Kasumi-1 (cell line): ENCODE measurements at places on chromosomes 2 and 18.

GRCh38 chr18:32899819-32900218 is 127.0 kb upstream of the KLHL14 start:
- no peak for DNase-seq

DNA sequence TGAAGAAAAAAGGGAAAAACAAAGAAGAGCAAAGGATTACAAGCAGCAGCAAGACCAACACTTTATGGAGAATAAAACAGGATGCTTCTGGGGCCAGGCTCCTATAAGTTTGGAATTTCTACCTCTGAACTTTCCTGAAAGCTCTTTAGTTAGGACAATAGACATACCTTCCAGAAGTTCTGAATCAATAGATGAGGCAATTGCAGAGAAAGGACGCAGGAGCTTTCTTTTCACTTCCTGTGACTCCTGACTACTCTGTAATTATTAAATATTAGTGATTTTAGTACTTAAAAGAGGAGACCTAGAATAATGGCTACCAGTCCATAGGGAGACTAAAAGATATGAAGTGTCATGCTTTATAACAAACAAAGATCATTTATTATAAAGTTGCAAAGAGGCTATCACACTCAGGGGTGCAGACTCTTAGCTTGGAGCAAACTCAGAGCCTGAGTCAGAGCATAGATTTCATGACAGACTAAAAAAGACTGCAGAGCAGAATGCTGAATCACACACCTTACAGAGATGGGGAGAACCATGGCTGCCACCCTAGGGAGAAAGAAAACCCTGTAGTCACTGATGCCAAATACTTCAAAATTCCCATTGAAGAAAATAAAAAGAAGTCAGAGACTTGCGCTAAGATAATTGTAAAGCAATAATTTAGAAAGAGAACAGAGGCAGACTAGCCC is 52.5 kb upstream of the FAM136A start:
- DNase-seq, result no peak

GRCh38 chr2:200677721-200678532 is 92.1 kb downstream of the AOX1 start:
- DNase-seq, result no peak

GRCh38 chr18:62848946-62849345 is 133.6 kb downstream of the PHLPP1 start:
- no peak for DNase-seq

DNA sequence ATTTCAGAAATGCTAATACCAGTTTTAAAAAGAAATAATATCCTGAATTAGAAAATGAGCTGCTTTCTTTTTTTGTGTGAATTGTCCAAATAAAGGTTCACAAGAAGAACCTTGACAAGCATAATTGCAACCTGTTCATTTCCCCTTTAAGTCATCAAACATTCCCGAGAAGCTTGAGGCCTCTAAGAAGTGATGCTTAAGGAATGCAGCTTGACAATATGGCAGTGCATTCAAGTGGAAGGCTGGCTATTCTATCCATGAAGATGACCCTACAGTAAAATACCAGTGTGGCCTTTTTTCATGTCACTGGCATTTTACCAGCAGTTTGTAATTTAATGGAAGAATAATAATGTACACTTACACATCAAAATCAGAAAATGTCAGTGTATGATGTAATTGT is 216.7 kb downstream of the CTNNA2 start:
- no peak for DNase-seq
